Right atrium auricular region (tissue), 2 donors: ENCODE measurements at places on chromosomes 3 and 15. TPM values are rescaled to one million over a fixed set of nuclear protein-coding genes. Genes with fewer than 3 reads are reported as not detected.

GRCh38 chr15:58469432-58470353, 37.9 kb downstream of the LIPC start:
- peaks cover 17% of the 10 kb centered on the region for H3K4me1 ChIP-seq
- no peaks in the 10 kb centered on the region for H3K27me3 ChIP-seq
- no peaks in the 10 kb centered on the region for H3K36me3 ChIP-seq

DNA sequence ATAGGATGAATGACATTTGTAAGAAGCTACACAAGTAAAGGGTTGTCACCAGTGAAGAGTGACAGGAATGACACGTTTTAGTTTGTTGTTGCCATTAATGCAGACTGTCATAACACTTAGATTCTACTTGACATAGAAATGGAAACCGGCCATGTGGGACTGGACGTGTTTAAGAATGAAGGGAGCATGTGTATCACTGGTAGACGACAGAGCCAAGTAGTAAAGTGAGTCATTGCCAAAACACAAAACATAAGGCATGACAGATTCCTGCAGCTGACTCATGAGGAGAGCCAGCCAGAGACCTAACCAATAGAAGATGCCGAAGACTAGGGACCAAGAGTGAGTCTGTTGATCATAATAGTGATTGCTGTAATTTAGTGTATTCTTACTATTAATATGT, 106.2 kb upstream of the PLAAT1 start:
- H3K27ac ChIP-seq: no peak overlapping the region
- H3K4me3 ChIP-seq: no peak overlapping the region
- no peaks in the 10 kb centered on the region for H3K27me3 ChIP-seq
- H3K4me1 ChIP-seq: no peaks in the 10 kb centered on the region

DNA sequence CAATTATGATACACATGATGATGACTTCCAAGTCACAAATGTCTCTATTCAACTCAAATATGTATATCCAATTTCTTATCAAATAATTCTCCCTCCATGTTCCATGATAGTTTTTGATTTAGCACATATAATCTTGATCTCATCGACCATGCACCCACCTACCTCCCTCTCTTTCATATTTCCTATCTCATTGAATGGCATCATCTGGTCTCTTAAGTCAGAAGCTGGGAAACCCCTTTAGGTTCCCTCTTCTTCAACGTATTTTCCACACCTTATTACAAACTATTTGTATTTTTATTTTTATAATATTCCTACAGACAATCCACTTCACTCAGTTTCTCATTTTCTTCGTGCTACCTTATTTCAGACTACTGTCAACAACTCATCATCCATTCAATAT, 56.9 kb upstream of the DPH6 start:
- H3K4me3 ChIP-seq: no peak overlapping the region
- H3K4me1 ChIP-seq: no peaks in the 10 kb centered on the region
- H3K27ac ChIP-seq: no peak overlapping the region

- H3K4me3 ChIP-seq: no peak overlapping the region
- no peak overlapping the region for H3K27ac ChIP-seq
- H3K36me3 ChIP-seq: no peaks in the 10 kb centered on the region
Measured at GRCh38 chr15:41377978-41378377, 24.3 kb downstream of the NDUFAF1 start.

GRCh38 chr3:143600756-143601718, 247.2 kb downstream of the SLC9A9 start:
- no peaks in the 10 kb centered on the region for H3K4me1 ChIP-seq
- H3K27me3 ChIP-seq: no peaks in the 10 kb centered on the region
- H3K4me3 ChIP-seq: no peak overlapping the region

- H3K4me3 ChIP-seq: no peak overlapping the region
- H3K27me3 ChIP-seq: no peaks in the 10 kb centered on the region
- H3K27ac ChIP-seq: no peak overlapping the region
- no peak for DNase-seq
- no peaks in the 10 kb centered on the region for H3K4me1 ChIP-seq
- H3K36me3 ChIP-seq: no peaks in the 10 kb centered on the region
Measured at GRCh38 chr15:66169023-66169422, 84.5 kb downstream of the MEGF11 start.

DNA sequence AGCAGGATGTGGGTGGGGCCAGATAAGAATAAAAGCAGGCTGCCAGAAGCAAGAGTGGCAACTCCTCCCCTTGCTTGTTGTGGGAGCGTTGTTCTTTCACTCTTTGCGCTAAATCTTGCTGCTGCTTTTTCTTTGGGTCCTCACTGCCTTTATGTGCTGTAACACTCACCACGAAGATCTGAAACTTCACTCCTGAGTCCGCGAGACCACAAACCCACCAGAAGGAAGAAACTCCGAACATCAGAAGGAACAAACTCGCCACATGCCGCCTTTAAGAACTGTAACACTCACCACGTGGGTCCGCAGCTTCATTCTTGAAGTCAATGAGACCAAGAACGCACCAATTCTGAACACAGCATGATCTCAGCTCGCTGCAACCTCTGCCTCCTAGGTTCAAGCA, 72.9 kb downstream of the IL12A start:
- no peaks in the 10 kb centered on the region for H3K27me3 ChIP-seq
- no peak overlapping the region for H3K27ac ChIP-seq
- no peaks in the 10 kb centered on the region for H3K4me1 ChIP-seq
- H3K4me3 ChIP-seq: no peak overlapping the region

Gene TPRG1
- 0.41 TPM for total RNA-seq

Gene SHC4
- total RNA-seq: 5.3 TPM

Gene RTP4
- 0.59 TPM for total RNA-seq

Gene SLC27A2
- total RNA-seq: not detected

Gene SHISA5
- total RNA-seq: 66.9 TPM

Gene FEZF2
- not detected for total RNA-seq

Gene CASR
- total RNA-seq: not detected

Gene IGF1R
- 64.1 TPM for total RNA-seq
